ENCODE measurements at places on chromosomes 1 and 21.
A peak's percentile ranks its signal among the peaks of the same experiment; 100 is the strongest.

DNA sequence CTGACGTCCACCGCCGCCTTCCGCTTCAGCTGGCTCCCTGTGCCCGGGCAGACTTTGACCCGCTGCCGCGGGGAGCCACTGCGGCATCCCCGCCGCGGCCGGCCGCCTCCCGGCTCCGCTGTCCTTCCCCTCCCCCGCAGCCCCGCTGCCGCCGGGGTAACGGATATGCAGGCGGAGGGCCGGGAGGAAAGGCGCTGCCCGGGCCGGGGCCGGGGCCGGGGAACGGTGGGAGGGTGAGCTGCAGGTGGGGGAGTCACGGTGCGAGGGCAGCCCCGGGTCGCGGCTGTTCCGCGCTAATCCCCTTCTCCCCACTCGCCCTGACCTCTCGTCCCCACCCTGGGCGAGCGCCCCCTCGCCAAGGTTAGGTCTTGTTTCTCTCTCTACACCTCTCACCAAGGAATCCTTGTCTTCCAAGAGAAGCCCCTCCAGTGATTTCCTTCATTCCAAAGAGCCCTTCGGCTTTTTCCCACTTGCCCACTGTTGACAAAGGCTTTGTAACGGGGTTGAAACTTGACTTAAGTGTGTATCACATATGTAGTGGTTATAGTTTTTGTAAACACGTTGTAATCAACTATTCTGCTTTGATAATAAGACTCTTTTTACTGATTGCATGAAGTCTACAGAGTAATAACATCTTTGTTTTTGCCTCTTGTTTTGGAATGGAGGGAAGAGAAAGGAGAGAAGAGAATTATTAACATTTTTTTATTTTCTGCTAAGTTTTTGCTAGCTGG lies 669 bp downstream of the XPR1 start:
- peak; percentile 80 for DNase-seq

- no peak for DNase-seq
Observed at GRCh38 chr1:175331891-175332290, 139.3 kb upstream of the KIAA0040 start.

DNA sequence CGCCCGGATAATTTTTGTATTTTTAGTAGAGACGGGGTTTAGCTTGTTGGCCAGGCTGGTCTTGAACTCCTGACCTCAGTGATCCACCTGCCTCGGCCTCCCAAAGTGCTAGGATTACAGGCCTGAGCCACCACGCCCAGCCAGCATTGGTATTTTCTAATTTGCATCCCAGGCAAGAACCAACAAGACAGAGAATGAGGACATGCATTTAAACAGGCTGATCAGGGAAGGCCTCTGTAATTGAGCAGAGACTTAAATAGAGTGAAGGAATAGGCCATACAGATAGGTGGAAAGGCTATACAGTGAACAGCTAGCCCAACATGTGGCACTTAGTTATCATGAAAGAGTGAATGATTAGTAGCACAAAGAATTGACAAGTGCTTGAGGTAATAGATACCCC lies 230.4 kb downstream of the SLC35F3 start:
- no peak for DNase-seq

- DNase-seq = no peak
Observed at GRCh38 chr1:78682496-78682895, 32.9 kb downstream of the IFI44 start.

- no peak for DNase-seq
Observed at GRCh38 chr1:90012300-90012699, 17.4 kb downstream of the ZNF326 start.

GRCh38 chr1:211944733-211945500 lies 90.4 kb downstream of the INTS7 start:
- DNase-seq = no peak

DNA sequence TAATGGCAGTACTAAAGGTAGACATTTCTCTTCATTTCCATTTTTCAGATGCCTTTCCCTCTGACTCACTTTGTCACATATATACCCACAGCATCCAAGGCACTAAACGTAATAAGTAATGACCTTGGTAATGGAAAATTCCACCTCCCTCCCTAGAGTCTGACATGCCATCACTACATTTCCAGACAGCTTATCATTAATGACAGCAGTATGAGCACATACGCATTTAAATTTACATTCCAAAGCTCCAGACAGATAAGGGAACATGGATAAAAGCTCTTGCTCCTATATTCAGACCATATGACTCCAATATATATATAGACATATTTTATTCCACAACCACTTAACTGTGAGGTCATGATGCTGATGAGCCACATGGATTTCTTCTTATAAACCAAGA lies 191.7 kb upstream of the GORAB start:
- DNase-seq = no peak

DNA sequence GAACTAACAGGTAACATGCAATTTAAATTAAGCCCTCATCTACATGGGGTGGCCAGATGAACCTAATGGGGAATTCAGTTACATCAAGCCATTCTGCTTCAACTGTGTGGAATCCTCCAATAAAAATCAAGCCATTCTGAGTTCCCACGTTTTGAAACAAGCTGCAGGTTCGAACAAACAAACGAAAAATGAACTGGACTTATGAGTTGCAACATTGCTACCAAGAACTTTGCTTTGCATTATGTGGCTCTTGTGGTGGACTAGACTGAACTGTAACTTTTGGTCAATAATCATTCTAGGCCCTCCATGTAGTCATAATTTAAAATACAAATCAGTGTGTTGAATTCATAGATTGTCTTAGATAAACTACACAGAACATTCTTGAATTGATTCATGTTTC lies 517.2 kb downstream of the PTBP2 start:
- no peak for DNase-seq

DNA sequence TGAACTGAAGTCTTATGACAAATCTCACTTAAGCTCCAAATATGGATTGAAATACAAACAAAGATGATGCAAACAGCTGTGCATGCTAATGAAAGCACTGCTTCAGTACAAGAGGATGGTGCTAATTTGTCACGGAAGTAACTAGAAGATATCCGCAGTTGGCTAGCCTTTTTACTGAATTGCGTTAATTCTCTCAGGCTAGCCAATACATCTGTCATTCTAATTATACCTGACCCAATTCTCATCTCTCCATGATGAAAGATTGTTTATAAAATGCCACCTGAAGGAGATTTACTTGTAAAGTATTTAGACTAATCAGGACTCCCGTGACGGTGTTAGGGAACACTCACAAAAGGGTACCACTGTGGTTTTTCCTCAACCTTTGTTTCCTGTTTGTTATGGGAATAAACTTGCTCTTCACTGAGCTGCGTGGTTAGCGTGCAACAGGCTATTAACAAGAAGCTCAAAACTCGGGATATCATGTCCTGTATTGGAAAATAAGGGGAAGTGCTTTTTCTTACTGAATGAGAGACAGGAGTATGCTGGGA lies 162.5 kb downstream of the APP start:
- peak; percentile 45 for DNase-seq

DNA sequence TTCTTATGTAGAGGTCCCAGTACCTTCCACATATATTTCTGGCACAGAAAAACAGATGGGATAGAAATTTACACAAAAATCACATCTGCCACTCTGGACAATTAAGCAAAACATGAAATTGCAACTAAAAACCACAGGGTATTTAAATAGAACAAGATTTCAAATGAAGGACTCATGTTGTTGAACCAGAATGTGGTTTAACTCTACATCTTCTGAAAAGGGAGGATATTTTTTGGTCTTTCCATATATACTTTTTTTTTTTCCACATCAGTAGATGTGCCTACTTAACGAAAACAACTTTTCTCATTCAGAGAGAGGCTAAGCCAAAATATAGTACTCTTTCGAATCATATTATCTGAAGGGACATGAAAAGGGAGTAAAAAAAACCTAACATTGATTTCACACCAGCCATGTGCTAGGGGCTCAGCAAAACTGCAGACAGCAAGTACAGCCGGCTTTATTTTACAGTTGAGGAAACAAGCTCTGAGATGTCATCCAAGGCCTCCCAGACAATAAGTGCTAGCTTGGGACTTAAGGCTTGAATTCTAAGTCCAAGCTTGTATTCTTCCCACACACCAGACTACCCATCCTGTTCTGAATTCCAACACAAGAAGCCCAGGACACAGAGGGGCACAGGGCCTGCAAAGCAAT lies 208.9 kb downstream of the PBX1 start:
- no peak for DNase-seq

DNA sequence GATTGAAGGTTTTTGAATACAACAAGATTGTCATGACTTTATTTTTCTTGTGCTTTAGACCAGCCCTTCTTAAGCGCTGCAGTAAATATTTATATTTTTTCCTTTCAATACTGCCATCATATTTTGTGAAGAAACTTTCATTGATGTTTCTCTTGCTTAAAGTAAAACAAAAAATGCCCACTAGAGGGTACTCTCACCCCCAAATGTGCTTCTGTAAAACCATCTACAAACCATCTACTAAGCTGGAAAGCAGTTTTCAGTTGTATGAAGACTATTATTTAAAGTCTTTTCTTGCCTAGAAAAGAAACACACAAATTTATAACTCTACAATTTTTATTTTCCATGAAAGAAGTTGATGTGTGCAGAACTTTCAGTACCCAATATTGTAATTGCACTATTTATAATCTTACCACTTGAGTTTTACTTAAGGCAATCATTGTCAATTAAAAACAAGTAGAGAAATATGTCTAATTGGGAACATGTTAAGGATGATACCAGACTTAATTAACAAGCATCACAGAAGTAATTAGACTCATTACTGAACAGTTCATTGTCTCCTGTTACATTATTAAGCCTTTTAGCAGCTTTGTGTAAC lies 10.7 kb downstream of the LEPR start:
- DNase-seq = peak; percentile 2

- no peak for DNase-seq
Observed at GRCh38 chr1:165330483-165330882, 26.0 kb downstream of the LMX1A start.

GRCh38 chr1:218823291-218823900 lies 350.3 kb upstream of the LYPLAL1 start:
- DNase-seq = no peak

DNA sequence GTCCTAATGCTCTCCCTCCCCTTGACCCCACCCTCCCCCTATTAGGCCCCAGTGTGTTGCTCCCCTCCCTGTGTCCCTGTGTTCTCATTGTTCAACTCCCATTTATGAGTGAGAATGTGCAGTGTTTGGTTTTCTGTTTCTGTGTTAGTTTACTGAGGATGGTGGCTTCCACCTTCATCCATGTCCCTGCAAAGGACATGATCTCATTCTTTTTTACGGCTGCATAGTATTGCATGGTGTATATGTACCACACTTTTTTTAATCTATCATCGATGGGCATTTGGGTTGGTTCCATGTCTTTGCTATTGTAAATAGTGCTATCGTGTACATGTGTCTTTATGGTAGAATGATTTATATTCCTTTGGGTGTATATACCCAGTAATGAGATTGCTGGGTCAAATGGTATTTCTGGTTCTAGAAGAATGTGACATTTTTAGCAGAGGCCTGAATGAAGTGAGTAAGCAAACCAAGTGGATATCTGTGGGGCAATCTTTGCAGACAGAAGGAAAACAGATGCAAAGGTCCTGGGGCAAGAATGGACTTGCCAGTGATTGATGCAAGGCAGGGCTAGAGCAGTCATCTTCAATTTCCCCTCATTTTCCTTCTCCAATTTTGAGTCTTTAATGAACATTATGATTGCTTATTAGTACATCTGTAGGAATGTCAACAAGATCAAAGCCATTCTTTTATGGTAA lies 50.2 kb downstream of the UBE4B start:
- DNase-seq = no peak

GRCh38 chr1:199857108-199857507 lies 170.4 kb upstream of the NR5A2 start:
- DNase-seq = no peak

Data from NCI-H1092 treated with DMSO at 0.1 percent for 48 hours (cell line).